ENCODE measurements at places on chromosomes 12 and 14.

DNA sequence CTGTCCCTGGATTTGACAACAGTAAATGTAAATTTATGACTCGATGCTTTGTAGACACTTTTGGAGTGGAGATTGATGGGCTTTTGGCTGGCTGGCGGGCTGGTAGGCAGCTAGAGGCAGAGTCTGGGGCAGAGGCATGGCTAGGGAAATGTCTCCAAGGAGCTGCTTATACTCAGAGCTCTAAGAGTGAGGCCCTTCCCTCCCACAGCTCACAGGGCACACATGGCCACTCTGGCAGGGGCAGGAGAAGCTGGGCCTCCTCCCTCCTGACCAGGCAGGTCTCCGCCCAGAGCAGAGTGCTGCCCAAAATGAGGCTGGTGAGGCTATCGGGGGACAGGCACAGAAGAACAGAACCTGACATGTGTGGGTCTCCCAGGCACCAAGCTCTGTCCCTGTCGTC, 67.5 kb downstream of the GALNT16 start:
- no peak for DNase-seq

GRCh38 chr14:73738518-73739173, 24.5 kb upstream of the PNMA1 start:
- no peak for DNase-seq

- DNase-seq = no peak
These were observed 239.4 kb downstream of the C12orf75 start for GRCh38 chr12:105569886-105570285.

DNA sequence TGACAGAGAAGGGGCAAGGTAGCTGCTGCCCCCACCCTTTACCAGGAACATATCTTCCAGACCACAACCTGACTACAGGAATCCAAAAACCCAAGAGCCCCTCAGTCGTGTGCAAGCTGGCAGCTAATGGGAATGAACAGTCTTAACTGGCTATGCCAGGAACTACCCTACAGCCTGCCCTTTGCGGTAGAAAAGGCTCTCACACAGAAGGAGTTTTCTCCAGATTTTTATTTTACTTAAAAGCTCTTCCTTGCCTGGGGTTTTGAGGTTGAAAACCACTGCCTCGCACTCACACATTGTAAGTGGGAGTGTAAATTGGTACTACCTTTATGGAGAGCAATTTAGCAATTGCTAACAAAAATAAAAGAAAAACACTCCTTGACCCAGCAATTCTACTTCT, 28.3 kb downstream of the PITPNM2 start:
- DNase-seq = no peak

- no peak for DNase-seq
These were observed 198.9 kb downstream of the RBM19 start for GRCh38 chr12:113766879-113767878.

DNA sequence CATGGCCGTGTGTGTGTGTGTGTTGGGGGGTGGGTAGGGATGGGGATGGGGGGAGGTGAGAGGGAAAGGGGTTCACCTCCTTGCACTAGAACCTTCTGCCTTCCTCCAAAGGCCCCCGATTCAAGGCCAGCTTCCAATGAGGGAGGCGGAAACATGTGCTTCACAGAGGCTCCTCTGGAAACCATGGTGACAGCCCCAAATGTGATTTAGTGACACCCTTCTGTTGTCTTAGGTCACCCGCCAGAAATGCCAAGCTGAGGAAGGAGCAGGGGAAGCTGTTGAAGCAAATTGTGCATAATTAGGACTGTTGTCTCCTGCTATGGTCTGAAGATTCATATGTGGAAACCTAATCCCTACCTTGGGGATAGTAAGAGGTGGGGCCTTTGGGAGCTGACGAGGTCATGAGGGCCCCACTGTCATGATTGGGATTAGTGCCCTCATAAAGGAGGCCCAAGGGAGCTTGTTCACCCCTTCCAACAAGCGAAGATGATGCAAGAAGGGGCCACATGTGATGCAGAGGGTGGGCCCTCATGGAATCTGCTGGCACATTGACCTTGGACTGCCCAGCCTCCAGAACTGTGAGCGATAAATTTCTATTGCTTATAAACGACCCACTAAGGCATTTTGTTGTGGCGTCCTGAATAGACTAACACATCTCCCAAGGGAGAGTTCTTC, 95.2 kb downstream of the AACS start:
- no peak for DNase-seq

GRCh38 chr12:90510948-90511347, 444.0 kb downstream of the CCER1 start:
- no peak for DNase-seq

DNA sequence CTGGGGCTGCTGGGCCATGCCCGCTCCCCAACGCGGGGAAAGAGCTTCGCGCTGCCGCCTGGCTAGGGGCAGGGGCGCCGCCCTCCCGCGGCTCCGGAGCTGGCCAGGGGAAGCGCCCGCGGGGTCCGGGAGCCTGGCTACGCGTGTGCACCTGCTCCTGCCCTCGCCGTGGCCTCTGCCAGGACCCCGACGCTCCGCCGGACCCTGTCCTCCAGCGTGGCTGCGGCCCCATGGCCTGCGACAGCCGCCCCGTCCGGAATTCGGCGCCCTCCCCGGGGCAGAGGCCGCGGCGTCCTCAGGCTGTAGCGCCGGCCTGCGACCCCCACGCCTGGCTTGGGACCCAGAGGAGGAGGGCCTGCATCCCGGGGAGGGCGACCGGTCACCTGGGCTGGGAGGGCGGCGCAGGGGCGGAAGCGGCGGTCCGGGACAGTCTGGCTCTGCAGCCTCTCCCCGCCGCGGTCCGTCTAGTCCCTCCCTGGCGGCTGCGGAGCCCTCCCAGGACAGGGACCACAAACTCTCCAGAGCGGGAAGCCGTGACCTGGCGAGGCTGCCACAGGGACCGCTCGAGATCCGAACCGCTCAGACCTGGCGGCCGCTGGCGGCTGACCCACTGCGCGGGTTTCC, 85.6 kb downstream of the ALG10 start:
- no peak for DNase-seq

DNA sequence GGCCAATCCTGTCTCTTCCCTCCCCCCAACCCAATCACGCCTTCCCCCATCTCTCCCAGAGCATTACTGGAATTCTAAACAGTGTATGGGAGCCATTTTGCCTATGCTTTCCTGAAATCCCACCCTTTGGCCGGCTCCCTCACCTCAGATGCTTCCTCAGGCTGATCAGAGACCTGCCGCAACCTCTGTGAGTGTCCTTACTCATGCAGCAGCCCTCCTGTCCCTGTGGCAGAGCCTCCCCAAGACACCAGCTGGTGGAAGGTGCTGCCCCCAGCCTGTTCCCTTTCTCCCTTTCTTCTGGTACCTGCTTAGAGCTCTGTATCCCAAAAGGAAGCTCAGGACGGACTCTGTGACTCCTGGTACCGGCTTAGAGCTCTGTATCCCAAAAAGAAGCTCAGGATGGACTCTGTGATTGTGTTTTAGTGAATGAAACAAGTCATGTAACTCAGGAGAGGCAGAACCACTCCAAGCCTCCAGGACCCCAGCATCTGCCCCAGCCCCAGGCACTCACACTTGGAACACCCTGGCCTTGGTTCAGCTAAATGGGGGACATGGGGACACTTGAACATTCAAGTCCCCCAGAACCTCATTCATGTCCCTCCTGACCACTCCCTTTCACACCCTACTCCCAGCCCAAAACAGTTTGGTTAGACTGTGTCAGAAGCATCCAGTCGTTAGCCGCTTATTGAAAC, 29.3 kb upstream of the RIN3 start:
- DNase-seq = no peak

DNA sequence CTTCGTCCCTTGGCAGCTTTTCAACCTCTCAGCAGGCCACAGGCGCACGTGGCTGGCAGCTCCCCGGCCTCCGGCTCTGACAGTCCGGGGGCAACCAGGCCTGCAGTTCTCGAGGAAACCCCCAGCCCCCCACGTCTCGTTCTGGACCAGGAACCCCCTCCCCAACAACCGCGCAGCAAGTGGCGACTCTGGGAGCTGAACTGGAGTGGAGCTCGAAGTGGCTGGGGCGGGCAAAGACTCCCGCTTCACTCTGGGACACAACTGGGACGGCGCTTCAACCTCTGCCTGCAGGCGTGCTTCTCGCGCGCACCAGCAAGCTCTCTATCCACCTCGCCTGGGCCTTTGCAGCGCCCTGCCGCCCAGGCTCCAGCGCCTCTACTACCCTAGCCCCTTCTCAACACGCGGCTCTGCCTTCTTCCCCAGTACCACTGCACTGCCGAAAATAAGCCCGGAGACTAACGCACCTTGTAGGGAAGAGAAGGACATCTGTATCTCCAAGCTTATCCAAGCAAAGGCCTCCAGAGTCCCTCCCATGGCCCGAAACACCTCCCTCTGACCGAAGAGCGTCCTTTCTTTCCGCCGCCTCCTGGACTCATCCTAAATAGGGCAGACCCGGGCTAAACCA, 2.4 kb upstream of the NKX2-1 start:
- DNase-seq = no peak

GRCh38 chr12:10098791-10099190, at the start of gene CLEC1A:
Gene CLEC1A, minus strand, starts transcription at chr12:10098985. Its CDS starts 63 bp downstream, at chr12:10098922.
- DNase-seq = no peak

DNA sequence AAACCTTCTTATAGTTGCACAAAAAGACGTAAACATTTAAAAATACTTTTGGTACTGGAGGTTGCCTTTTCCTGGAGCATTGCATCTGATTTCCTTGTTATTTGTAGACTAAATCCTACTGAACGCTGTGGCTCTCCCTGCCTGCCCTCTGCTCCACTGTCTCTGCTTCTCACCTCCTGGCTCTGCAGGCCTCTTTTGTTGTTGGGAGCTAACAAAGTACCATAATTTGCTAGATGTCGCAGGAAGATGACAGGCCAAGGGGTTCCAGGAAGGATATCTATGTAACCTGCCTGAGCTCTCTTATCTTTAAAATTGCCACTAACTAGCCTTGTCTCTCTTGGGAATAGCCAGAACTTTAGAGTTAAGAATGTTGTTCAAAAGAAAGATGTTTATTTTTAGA, 21.4 kb downstream of the SYNE2 start:
- no peak for DNase-seq

GRCh38 chr14:92489394-92490238, 24.0 kb upstream of the RIN3 start:
- DNase-seq = no peak

GRCh38 chr14:20755037-20755436, 9.3 kb downstream of the EDDM3A start:
- no peak for DNase-seq

- DNase-seq = no peak
These were observed 218.5 kb downstream of the NUAK1 start for GRCh38 chr12:105920161-105920684.

GRCh38 chr12:64385468-64385867, 5.1 kb downstream of the C12orf56 start:
- no peak for DNase-seq

- no peak for DNase-seq
These were observed 448.3 kb downstream of the PCNX1 start for GRCh38 chr14:71355324-71356201.

Data from CD4-positive, alpha-beta T cell treated with Interleukin-17A for 1 hour (primary cell).